ENCODE measurements at places on chromosomes 1 and 21. TPM values are rescaled to one million over a fixed set of nuclear protein-coding genes. Genes with fewer than 3 reads are reported as not detected.

LEFTY2 gene
- total RNA-seq = not detected

RXRG gene
- not detected for total RNA-seq

ADAMTS4 gene
- 2.3 TPM for total RNA-seq

GFI1 gene
- under 0.01 TPM for total RNA-seq

TSPAN2 gene
- 3.5 TPM for total RNA-seq

ETV3L gene
- not detected for total RNA-seq
